ENCODE measurements at places on chromosomes 3 and 15. TPM values are rescaled to one million over a fixed set of nuclear protein-coding genes. Genes with fewer than 3 reads are reported as not detected.

The FBN1 gene
- 732 TPM for total RNA-seq

The SELENOT gene
- total RNA-seq = 151 TPM

The CLRN1 gene
- not detected for total RNA-seq

DNA sequence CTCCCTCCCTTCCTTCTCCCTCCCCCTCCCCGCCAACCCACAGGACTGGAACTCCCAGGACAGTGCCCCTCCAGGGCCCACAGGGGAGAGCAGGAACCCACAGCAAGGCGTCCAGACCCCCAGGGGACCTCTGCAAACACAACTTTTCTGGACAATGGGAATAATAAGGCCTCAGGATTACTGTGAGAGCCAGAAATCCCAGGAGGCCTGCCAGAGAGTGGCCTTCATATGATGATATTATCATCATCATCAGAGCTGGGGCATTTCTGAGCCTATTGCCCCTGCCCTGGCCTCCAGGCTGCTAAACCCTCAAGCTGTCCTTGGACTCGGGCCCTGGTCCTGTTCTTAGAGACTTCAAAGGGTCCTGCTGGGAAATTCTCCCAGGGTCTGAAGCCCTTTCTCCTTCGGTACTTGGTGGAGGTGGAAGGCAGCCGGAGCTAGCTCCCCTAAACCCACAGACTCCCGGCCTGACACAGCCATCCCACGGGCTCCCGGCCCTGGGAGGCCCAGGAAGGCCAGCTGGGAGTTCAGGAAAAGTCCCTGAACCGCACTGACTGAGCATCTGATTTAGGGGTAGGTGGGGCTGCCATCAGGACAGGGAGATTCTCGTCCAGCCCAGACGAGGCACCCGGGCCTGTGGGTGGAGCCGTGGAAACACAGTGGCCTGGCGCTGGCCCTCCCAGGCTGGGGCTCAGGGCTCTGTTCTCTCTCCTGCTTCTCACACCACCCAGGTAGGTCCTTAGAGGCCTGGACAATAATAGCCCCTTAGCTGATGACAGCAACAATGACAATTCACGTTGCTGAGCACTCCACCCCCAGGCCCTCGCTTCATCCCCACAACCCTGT is 4.9 kb downstream of the CALML4 start:
- no peak for DNase-seq

DNA sequence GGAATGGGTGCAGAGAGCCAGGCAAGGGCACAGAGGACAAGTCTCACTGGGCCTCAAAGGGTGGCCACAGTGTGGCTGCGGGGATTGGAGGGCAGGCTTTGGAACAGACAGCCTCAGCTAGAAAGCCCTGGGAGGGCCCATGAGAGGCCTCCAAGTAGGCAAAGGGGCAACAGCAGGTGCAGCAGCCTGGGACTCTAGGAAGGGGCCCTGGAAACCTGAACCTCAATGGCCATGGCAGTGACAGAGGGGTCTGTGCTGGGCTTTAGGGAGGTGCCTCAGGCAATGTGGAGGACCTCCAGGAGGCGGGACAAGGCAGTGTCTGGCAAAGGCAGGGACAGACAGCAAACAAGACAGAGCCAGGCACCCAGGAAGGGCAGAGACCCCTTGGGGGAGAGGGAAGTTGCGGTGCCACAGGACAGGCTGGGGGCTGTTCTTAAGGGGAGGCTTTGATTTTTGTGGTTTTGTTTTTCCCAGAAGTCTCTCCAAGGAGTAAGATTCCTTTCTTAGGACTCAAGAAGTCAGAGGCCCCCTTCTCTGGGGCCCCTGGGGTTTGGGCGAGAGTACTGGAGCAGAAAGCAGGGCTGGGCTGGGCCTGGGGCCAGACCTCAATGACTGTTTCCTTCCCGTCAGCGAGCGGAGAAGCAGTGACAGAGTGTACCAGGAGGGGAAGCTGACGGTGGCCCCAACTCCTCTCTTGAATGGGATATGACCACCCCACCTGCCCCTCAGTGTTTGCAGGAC is 9.7 kb downstream of the STOML1 start:
- DNase-seq = peak; percentile 86

GRCh38 chr3:68121287-68121686 is 466.9 kb upstream of the SUCLG2 start:
- no peak for DNase-seq

DNA sequence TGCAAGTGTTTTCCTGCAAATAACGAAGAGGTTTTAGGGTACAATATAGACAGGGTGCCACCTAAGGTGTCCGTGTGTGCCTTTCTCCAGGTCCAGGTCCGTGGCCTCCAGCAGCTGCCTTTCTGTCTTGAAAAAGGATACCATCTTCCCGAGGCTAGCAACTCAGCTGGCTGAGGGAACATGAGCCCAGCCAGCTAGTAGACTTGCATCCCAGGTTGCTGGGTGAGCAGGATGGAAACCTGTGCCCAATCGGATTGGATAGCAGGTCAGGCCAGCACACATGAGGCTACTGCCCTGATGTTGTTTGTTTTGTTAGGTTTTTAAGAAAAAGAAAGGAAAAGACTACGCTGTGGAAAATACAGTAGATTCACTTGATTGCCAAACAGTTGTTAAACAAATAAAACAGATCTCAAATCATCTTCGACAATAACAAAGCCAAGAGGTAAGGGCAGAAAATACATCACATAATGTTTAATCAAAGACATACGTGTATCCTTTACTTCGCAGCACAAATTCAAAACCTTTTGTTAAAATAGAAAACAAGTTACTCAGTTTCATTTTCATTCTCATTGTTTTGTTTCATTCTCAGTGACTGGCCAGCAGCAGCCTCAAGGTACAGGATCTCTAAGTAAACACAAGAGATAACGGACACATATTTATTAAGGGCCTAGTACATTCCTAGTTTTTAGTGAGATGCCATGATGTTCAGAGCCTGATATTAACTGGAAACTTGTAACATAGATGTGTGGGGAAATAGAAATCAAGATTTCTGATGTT is 661.2 kb upstream of the NR2F2 start:
- DNase-seq = no peak

GRCh38 chr3:78871048-78871447 is 896.8 kb downstream of the ROBO1 start:
- no peak for DNase-seq

- no peak for DNase-seq
Observed at GRCh38 chr3:98323425-98323824, 30.2 kb upstream of the OR5K4 start.

DNA sequence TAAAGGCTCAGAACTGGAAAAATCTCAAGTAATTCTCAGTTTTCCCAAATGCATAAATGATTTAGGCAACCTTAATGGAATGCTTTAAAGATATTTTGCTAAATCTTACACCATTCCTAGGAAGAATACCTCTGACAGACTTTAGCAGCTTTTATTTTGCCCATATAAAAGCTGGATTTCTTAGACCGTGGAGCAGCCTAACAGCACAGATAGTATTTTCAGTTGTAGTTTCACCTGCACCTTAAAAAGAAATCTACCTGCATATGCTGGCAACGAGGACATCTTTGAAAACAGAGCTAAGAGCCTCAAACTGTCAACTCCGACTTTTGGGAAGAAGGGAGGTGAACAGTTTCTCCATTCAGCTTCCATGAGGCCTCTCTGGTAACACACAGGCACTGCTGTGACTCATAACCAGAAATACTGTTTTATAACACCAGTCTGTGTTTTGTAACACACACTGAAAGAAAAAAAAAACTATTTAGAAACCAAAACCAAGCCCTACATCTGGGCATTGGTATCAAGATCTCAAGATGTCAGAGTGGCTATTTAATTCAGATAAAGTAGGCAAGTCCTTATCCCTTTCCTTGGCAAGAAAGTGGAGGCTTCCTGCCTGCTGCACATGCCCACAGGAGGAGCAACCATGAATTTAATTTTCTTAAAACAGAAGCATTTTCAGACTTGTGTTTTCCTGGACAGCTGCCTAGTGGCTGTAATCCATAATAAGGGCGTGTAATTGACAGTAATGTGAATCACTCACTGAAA is 181.5 kb upstream of the ICE2 start:
- DNase-seq = peak; percentile 52
